ENCODE measurements at places on chromosomes 11 and 22. TPM values are rescaled to one million over a fixed set of nuclear protein-coding genes. Genes with fewer than 3 reads are reported as not detected.

Gene IL17REL
- not detected for total RNA-seq

Gene ADM2
- total RNA-seq = 0.56 TPM

Gene SNX32
- 0.52 TPM for total RNA-seq

Gene CALCA
- total RNA-seq = not detected

Gene ANKK1
- not detected for total RNA-seq

DNA sequence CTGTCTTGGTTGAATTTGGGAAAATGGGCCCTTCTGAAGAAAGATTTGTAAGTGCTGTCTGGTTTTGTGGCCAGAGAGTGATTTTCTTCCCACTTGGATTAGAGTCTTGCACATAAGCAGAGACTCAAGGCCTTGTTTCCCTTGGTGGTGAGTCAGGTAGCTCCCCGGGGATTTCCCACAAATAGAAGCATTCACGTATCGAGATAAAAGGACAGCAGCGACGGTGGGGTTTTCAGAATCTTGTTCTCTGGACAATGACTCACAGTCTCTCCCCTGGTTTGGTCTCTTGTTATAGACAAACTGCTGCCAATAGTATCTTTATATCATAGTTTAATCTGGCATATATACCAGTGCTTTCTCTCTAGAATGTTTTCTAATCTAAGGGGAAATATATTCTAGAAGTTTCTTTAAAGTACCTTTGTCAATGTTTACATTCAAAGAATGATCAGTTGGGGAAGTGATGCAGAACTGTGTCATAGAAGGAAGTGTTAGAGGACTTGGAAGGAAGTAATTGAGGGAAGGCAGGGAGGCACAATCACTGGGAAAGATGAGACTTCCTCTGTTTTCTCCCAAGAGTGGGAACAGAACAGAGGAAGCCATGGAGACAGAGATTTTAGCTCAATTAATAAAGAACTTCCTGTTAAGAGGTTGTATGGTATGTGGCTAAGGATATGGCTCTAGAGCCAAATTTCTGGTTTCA lies 18.1 kb downstream of the POLA2 start:
- DNase-seq = no peak

DNA sequence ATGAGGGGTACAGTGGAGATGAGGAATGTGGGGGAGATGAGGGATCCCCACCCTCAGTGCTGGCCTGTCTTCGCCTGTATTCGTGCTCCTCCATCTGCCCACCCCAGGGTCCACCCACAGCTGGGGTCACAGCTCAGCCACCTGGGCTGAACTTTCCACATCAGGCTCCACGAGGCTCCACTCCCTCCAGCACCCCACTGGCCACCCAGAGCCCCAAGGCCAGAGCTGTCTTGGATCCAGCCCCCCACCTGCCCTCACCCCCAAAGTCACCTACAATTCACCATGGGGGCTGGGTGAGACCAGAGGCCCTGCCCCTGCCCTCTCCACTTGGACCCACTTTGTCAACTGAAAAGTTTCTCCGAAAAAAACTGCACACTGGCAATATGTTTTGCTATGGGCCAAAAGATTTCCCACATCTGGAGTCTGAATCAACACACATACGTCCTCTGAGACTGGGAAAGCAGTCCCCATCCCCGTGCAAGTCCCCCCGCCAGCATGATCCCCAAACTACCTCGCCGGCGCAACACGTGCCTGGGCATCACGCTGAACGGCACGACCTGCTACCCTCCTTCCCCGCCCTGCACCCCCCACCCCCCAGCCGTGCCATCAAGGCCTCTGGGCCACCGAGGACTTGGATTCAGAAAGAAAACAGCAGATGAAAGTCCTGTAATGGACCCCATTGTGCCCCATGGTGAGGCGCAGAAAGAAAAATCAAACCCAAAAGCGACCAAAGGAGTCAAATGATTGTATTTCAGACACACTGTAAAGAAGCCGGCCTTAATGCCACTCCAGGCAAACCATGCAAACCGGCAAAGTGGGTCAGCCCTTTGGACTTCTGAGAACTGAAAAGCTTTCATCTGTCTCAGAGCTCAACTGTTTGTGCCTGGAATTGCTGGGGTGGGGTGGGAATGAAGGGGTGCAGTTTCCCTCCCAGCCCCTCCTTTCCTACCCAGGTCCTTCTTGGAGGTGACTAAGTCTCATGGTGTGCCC lies 16.5 kb upstream of the GAL start:
- DNase-seq = peak; percentile 65

DNA sequence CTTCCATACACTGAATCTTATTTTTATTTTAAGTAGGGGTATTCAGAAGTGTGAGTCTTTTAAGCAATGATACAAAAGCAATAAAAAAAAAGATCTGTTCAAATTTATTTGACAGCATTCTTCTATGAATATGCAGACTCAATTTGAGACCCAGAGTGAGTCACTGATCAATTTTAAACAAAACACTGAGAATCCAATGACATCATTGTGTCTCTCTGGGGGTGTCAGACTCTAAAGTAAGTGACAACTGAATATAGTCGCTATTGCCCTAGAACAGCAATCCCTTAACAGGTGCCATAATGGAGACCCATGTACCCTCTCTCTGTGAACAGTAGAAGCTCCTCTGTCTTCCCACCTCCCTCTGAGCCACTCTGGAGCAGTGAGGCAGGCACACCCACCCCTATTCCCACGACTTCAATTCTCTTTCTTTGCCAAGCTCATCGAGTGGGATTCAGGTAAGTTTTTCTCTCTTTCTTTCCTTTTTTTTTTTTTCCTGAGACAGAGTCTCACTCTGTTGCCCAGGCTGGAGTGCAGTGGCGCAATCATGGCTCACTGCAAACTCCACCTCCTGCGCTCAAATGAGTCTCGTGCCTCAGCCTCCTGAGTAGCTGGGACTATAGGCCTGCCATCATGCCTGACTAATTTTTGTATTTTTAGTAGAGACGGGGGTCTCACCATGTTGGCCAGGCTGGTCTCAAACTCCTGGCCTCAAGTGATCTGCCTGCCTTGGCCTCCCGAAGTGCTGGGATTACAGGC lies 5.1 kb upstream of the RPS3 start:
- DNase-seq = peak; percentile 2

- DNase-seq = no peak
Observed at GRCh38 chr11:85044911-85045310, 582.2 kb downstream of the DLG2 start.
